ENCODE measurements at places on chromosomes 11 and 22.

DNA sequence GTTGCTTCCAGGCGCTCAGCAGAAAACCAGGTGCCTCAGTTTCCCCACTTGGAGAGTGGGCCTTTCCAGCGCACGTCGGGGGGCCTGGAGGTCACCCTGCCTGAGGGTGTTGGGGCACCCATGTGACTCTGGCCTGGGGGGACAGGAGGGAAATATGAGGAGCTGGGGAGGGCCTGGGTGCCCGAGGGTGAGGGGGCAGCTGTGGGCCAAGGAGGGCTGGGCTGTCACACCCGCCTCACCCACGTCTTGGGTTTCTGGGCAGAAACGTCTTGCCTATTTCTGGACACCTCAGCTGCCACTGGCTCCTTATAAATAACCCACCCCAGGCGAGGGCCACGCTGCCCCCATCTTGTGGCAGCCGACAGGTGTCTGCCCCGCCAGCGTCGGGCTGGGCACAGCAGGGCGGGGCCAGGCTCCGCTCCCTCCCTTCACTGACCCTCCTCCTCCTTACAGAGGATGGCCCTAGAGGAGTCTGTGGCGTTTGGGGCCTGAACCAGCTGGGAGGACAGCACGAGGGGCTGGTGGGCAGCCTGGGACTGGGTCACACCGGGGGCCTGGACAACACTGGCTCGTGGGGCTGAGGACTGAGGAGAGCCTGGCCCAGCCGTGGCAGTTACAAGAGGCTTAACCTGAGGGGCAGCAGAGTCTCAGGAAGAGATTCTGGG lies 1.5 kb downstream of the TNNT3 start:
- no peak for DNase-seq

DNA sequence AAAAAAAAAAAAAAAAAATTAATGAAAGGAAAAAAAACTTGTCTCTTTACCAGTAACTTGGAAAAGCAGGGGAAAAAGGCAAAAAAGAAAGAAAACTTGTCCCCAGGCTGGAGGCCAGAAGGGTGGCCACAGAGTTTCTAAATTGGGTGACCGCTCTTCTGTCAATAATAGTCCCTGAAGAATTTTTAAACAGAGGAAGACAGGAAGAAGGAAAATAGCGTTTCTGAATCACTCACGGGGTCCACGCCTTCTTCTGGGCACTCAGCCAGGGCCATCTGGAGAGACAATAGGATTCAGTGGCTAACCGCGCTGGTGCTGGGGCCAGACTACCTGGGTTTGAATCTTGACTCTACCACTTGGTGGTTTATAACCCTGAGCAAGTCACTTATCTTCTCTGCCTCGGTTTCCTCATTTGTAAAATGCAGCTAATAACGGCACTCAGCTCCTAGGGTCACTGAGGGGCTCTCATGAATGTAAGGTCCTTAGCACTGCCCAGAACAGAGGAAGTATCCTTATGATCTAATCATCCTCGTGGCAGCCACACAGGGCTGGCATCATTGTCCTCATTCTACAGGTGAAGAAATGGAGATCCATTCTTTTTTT lies 7.0 kb downstream of the C11orf86 start:
- no peak for DNase-seq

GRCh38 chr11:112352907-112353306 lies 92.2 kb upstream of the PLET1 start:
- DNase-seq: no peak

- no peak for DNase-seq
These were observed 156.8 kb downstream of the C11orf91 start for GRCh38 chr11:33543823-33544222.

- no peak for DNase-seq
These were observed 11.7 kb downstream of the KRTAP5-6 start for GRCh38 chr11:1708716-1709115.

Measured in stimulated activated CD8-positive, alpha-beta memory T cell treated with anti-CD3 and anti-CD28 coated beads, Interleukin-4, amount 100 ng/mL, for 1 hour (primary cell).